ENCODE measurements at places on chromosomes 12 and 14. TPM values are rescaled to one million over a fixed set of nuclear protein-coding genes. Genes with fewer than 3 reads are reported as not detected.

GRCh38 chr12:132393245-132393795 is 63.9 kb upstream of the GALNT9 start:
- no peak for ATAC-seq

GRCh38 chr14:90675399-90675798 is 140.8 kb downstream of the TTC7B start:
- ATAC-seq, result peak; percentile 58

GRCh38 chr12:125072496-125072895 is 7.3 kb downstream of the AACS start:
- ATAC-seq, result no peak

- no peak for ATAC-seq
Measured at GRCh38 chr12:1880876-1881275, 37.6 kb downstream of the CACNA2D4 start.

- no peak for ATAC-seq
Measured at GRCh38 chr12:47022296-47022695, 57.1 kb upstream of the PCED1B start.

DNA sequence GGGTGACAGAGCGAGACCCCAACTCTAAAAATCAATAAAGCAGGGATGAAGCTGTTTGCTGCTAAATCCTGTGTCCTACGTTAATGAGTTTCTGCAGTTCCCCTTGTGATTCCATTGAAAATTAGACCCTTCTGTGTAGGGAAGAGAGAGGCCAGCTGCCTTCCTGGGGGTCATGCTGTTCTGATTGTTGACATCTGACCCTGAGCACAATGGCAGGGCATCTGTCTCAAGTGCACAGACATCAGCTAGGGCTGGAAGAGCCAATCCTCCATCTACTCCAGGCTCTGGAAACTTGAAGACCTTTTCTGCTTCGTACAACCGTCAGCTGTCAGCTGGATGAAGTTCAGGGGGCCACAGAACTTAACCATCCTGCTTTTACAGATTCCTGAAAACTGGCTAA is 10.1 kb downstream of the FBXL14 start:
- ATAC-seq, result no peak

DNA sequence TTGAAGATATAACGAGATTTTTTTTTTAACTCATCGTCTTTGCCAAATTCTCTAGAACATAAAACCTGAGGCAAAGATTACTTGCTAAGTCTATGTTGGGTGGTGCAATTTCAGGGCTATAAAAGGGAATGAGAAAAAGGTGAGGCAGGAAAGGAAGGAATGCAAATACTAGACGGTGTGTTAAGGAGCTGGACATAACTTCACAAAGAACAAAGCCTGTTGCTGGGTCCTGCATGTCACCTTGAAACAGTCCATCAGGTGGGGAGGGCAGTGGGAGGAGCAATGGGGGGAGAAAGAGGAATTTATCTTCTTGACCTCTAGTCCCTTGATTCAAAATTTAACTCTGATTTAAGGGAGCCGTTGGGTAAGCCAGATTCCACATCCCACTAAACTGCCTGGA is 16.1 kb upstream of the DUSP6 start:
- no peak for ATAC-seq

ADAMTS20 gene
- not detected for total RNA-seq

CEBPE gene
- not detected for total RNA-seq

NDUFB1 gene
- total RNA-seq, result 467 TPM

TSHR gene
- total RNA-seq, result not detected

ACSS3 gene
- total RNA-seq, result 6.8 TPM

EML5 gene
- total RNA-seq, result 4.8 TPM

SLC2A14 gene
- not detected for total RNA-seq

Measured in gastroesophageal sphincter (tissue), 4 donors.